ENCODE measurements at places on chromosomes 4 and X.

GRCh38 chrX:40132751-40133150 lies 35.0 kb upstream of the BCOR start:
- DNase-seq: no peak

DNA sequence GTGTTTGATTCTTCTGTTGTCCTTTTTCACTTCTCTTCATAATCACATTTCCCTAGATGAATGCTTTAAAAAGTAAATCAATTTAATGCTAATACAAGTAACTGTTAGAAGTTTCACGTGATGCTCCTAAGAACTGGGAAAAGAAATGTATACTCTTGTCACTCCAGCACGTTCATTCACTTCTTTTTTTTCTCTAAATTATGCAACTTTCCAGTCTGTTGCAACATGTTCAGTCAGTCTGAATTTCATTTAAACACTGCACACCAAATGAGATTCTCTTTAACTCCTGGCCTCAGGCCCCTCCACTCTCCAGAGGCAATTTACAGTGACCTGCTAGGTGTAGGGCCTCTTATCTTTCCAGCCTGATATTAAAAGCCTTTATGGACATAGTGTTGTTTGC lies 321.9 kb downstream of the HS3ST1 start:
- DNase-seq: no peak

- no peak for DNase-seq
These were observed 58.4 kb upstream of the TADA2B start for GRCh38 chr4:6984612-6985425.

DNA sequence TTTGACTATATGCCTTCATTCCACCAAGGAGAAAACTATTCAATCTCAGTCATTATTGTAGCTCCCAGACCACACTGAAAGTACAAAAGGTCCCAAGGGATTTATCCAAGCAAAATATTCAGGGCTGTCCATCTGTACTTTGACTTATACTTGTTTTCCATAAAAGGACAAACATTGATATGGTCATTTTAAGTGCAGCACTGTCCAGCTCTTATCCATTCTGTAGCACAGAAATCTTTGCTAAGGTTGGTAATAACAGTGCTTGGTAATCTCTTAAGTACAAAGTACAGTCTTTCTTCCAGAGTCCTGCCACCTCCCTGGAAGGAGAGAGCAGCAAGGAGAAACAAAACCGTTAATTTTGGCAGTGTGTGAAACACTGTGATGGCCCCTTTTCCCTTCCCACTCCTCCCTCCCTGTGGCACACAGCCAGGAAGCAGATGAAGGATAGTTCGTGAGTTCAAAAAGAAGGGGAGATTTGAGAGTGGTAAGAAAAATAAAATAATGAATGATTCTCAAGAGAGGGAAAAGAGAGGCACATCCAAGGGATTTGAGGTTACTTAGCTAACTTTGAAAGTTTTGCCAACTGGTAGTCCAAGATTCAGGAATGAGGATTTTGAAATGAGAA lies 6.8 kb upstream of the CXCL2 start:
- DNase-seq: no peak

DNA sequence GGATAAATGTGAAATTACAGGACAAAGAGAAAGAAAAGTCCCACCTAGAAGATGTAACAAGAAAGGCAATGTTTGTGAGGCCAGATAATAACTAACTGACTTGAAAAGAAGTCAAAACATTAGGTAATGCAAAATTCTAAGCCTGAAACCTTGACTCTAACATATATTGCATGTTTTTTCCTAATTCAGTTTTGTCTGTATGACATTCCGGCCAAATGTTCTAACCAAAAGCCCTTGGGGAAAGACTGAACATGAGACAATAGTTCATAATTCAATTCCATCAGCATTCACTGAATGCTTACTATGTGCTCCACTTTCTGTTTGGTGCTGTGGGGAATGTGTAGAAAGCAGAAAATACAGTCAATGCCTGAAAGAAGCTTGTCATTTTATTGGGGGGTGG lies 84.8 kb upstream of the PLAC1 start:
- DNase-seq: no peak

DNA sequence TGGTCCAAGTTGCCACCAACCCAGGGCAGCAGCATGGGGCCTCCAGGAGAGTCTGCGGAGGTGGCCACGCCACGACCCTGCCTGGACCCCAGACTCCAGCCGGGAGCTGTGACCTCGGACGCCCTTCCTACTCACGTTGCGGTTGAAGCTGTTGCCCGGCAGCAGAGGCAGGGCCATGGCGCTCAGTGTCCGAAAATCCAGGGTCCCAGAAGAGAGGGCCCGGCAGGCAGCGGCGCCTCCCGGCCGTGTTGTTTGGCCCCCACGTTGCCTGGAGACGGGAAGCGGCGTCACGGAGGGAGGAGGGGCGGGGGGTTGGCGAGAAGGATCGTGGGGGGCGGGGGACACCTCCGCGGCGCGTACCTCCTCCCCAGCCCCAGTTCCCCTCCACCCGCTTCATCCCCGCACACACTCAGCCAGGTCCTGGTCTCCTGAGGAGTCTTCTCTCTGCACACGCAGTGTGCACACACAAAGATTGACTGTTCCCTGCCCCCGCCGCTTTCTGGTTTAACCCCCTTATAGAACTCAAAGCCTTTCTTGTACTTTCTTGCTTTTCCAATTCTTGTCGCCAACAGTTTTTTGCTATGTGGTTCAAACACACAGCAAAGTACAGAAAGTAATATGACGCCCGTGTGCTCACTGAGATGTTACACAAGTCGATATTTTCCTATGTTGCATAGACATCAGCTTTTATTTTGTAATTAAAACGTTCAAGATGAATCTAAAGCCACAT lies at the start of gene EFHC2:
Gene EFHC2, minus strand, starts transcription at position 261 of the 730 bp plus-strand sequence. Its CDS starts 84 bp downstream, at position 177.
- peak; percentile 60 for DNase-seq

DNA sequence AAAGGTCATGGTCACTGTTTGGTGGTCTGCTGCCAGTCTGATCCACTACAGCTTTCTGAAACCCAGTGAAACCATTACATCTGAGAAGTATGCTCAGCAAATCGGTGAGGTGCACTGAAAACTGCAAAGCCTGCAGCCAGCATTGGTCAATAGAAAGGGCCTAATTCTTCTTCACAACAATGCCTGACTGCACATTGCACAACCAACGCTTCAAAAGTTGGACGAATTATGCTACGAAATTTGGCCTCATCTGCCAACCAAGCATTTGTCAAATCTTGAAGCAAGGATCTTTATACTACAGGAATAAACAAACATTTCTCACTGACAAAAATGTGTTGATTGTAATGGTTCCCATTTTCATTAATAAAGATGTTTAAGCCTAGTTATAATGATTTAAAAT lies 90.4 kb downstream of the EIF4E start:
- no peak for DNase-seq

GRCh38 chr4:26050212-26050643 lies 136.2 kb downstream of the SMIM20 start:
- DNase-seq: no peak

- peak; percentile 35 for DNase-seq
These were observed 1.9 kb downstream of the UBE2D3 start for GRCh38 chr4:102825261-102826091.

- no peak for DNase-seq
These were observed 122.9 kb downstream of the GPAT3 start for GRCh38 chr4:83658806-83659205.

DNA sequence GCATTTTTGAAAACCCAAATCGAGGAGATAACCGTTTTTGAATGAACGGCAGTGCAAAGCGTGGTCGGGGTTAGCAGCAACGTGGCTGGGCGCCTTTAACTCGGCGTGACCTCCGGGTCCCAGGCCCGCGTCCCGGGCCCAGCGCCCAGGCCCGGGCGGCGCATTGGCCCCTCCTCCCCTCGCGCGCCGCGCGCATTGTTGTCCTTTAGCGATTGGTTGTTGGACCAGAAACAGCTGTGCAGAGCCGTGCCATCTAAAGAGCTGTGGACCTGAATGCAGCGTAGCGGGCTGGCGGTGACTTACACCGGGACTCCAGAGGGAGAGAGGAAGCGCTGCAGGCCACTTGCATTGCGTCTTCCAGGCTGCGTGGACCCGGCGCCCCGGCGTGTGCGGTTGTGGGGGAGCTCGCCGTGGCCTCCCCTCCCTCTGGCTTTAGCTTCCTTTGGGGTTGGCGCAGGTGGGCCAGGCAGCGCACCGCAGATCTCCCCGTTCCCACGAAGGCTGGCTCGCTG lies at the start of gene STOX2:
Gene STOX2, plus strand, starts transcription at position 227 of the 512 bp plus-strand sequence. CDS start 1,484 bp downstream, outside the sequence.
- DNase-seq: peak; percentile 34

DNA sequence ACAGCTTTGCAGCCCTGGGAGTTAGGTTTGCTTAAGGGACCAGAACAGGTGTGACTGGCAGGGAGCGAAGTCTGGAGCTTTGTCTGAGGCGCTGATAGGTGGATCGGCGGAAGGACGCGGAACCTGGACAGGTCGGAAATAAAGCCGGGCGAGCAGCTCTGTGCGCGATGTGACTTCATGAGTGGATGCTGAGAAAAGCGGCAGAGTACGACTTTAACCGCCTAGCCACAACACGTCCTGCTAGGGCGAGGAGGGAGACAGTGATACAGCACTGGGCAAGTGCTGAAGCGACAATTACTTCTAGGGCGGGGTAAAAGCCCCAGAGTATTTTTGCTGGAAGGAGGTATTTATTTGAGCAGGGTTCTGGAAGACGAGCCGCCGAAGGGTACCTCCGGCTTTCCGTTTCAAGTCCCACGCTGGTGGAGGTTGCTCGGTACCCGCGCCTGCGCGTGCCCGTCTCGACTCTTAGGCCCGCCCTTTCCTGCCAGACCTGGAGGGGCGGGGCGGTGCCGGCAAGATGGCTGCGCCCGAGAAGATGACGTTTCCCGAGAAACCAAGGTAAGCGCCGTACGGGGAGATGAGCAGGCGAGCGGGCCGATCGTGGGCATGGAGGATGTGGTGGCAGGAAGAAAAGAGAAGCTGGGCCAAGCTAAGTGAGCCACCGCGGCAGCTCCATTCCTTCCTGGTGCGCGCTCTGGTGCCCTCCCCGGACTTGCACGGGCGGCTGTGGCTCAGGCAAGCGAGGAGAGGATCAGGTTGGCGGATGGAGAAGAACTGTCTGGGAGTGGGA lies at the start of gene ZRSR2:
Gene ZRSR2, plus strand, starts transcription at position 506 of the 790 bp plus-strand sequence. Its CDS starts 12 bp downstream, at position 518.
- peak; percentile 95 for DNase-seq

DNA sequence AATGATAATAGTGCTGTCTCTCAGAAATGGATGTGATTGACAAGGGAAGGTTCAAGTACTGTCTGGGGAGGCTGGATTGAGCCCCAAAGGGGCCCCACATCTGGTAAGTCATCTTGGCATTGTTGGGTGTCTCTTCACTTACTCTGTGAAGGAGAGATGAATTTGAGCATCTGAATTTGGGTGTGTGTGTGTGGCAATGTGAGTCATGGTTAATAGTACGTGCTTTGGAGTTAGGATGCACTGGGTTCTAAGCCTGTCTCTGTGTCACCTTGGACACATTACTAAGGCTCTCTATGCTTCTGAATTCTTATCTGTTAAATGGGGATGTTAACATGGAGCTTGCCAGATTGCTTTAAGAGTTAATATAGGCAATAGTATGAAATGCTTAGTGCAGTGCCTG lies 80.4 kb downstream of the FRAS1 start:
- no peak for DNase-seq

- no peak for DNase-seq
These were observed 73.6 kb downstream of the MED28 start for GRCh38 chr4:17688011-17688441.

- no peak for DNase-seq
These were observed 69.6 kb upstream of the APOOL start for GRCh38 chrX:84933956-84934556.

DNA sequence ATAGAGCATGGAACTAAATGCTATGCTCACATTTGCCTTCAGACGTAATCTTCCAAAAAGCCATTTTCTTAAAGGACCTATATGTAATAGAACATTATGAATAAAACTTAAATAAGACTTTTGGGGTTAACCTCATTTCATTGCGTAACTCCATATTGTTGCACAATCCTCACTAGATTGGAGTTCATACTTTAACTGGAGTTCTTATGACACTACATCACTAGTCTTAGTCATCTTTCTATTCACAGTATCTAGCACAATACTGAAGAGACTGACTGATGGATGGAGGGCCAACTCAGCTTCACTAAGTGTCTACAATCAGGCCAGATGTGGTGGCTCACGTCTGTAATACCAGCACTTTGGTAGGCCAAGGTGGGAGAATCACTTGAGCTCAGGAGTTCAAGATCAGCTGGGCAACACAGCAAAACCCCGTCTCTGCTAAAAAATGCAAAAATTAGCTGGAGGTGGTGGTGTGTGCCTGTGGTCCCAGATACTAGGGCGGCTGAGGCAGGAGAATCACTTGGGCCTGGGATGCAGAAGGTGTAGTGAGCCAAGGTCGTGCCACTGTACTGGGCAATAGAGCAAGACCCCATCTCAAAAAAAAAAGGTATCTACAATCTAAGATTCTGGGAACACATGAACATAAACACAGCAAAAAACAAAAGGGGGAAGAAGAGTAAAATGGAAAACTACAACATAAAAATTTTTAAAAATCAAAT lies 80.8 kb upstream of the MAB21L2 start:
- no peak for DNase-seq

DNA sequence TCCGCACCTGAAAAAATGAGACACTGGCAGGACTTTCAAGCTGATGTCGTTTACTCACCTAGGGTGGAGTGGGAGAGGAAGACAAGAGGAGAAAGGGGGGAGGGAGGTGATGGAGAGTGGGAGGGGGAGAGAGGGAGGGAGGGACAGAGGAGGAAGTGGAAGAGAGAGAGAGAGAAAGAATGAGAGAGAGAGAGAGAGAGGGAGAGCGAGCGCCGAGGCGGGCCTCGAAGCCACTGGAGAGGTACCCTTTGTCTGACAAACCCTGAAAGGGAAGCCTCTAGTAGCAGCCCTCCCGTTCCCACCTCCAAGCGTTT lies 296 bp upstream of the ADGRL3 start:
- DNase-seq: no peak

GRCh38 chr4:23930750-23931488 lies 41.1 kb upstream of the PPARGC1A start:
- no peak for DNase-seq

DNA sequence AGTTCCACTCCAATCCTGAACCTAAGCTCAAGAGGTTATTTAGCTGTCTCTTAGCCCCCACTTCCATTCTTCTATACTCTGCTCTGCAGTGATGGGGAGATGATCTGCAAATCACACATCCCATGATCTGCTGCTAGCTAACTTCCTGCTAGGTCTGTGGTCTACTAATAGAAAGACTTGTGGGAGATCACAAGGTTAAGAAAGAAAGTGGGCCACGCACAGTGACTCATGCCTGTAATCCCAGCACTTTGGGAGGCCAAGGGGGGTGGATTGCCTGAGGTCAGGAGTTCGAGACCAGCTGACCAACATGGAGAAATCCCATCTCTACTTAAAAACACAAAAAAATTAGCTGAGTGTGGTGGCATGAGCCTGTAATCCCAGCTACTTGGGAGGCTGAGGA lies 471.1 kb upstream of the NWD2 start:
- no peak for DNase-seq

DNA sequence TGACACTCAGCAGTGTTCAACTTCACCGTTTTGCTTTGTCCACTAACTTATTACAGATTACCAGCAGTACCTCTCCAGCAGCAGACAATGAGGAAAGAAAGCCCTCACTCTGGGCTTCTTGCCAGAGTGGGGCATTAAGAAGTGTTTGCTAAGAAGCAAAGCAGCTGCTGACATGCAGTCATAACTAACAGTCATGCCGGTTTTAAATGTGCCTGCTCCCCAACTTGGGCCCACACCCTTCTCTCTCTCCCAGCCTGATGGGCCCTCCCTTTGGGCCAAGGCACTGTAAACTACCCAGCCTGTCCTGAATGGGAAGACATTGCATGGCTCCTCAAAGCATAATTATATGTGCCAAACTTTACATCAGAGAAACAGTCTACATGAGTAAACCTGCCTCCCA lies 54.6 kb upstream of the HHIP start:
- DNase-seq: no peak

GRCh38 chr4:2831611-2832308 lies 11.9 kb upstream of the ADD1 start:
- DNase-seq: peak; percentile 20

GRCh38 chr4:138090150-138090917 lies 151.8 kb downstream of the SLC7A11 start:
- no peak for DNase-seq
